Activated T-cell treated with anti-CD3 and anti-CD28 coated beads, Interleukin-2, amount 50 U/mL, for 72 hours (primary cell): ENCODE measurements at places on chromosomes 4 and X. TPM values are rescaled to one million over a fixed set of nuclear protein-coding genes. Genes with fewer than 3 reads are reported as not detected.

The NR0B1 gene
- total RNA-seq: not detected

DNA sequence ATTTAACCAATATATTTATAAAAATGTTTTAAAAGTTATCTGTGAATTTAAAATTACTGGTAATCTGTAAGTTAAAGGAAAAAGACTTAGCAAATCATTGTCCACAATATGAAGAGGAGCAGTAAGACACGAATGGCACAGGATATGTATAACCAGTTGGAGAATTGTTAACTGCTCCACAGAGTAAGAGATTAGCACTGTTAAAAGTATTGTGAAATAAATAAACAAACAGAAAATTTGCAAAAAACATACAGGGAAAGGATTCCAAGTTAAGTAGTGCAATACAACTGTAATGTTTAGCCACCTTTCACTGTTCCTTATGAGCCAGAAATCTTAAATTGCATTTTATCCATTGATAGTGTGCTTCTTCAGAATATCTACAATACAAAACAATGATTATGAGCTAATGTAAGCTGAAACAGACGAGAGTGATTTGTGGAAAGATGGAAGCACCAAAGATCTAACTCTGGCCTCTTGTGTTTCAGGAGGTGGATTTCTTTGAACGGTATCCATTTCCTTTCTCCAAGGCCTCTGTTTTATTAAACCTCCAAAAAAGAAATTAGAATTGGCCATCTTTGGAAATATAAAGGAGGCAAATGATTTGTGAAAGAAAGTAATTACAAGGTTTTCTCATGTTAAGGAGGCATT, 188.4 kb downstream of the UNC5C start:
- H3K27ac ChIP-seq: no peak overlapping the region
- no peak overlapping the region for H3K4me3 ChIP-seq
- DNase-seq: no peak
- no peaks in the 10 kb centered on the region for H3K36me3 ChIP-seq

DNA sequence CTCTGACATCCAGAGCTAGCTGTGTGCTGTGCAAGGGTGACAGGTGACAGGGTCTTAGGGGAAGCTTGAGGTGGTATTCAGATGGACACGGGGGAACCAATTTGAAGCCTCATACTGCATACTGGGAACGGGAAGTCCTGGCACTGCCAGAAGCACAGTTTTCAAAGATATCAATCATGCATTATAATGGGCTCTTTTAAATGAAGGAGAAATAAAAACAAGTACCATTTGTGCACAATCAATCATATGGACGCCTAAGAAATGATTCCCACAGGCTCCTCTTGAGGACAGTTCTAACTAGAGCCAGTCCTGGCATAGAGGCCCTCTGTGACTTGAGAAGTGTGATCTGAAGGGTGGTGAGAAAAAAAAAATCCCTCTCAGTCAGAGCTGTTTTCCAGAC, 50.9 kb downstream of the TSC22D3 start:
- H3K27ac ChIP-seq: no peak overlapping the region
- H3K4me1 ChIP-seq: peaks cover 4% of the 10 kb centered on the region
- no peaks in the 10 kb centered on the region for H3K36me3 ChIP-seq
- no peak for DNase-seq
- no peak overlapping the region for H3K4me3 ChIP-seq

- no peak overlapping the region for H3K4me3 ChIP-seq
- H3K36me3 ChIP-seq: no peaks in the 10 kb centered on the region
- no peak overlapping the region for H3K27ac ChIP-seq
- no peaks in the 10 kb centered on the region for H3K27me3 ChIP-seq
These were observed 34.6 kb downstream of the MAP9 start for GRCh38 chr4:155342142-155342541.

DNA sequence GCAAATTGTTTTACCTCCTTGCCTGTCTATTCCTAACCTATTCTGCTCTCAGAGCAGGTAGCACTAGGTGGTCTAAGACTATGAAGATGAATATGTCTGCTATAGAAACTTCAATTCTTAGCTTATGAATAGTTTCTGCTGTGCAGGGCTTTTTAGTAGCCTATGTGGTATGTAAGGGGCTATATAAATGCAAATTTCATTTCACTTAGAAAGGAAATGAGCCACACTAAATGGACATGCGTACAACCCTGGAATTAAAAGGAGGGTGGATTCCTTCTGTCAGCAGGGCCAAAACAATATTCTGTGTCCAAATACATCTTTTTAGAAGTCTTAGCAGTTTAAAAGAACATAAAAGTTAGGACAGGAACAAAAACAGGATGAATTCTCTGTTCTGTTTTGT, 163.9 kb upstream of the GEMIN8 start:
- no peak for DNase-seq
- no peak overlapping the region for H3K4me3 ChIP-seq

GRCh38 chr4:143412420-143412758, 75.7 kb downstream of the GAB1 start:
- H3K27me3 ChIP-seq: peaks cover 18% of the 10 kb centered on the region
- H3K36me3 ChIP-seq: no peaks in the 10 kb centered on the region
- H3K27ac ChIP-seq: no peak overlapping the region
- H3K4me3 ChIP-seq: no peak overlapping the region
- H3K4me1 ChIP-seq: no peaks in the 10 kb centered on the region

- no peak overlapping the region for H3K4me3 ChIP-seq
- no peaks in the 10 kb centered on the region for H3K36me3 ChIP-seq
- no peak overlapping the region for H3K27ac ChIP-seq
- no peak for DNase-seq
- no peaks in the 10 kb centered on the region for H3K4me1 ChIP-seq
These were observed 330.4 kb upstream of the NWD2 start for GRCh38 chr4:36914106-36914505.

DNA sequence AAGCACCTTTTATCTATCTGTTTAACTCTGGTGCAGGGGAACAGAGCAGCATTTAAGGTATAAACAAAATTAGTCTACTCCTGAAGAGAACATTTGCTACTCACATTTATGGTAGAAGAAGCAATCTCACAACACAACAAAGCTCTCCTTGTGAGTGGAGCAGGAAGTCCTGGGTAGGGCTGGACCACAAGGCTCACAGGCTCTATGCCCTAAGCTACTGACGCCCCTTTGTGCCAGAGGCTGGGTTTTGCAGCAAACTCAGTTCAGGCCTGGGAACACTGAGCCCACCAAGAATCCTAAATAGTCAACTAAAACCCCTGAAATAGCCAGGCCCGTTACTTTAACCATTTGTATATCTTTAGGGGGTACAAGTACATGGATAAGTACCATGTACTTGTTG, 4.7 kb upstream of the ZXDB start:
- no peaks in the 10 kb centered on the region for H3K27me3 ChIP-seq
- no peak overlapping the region for H3K4me3 ChIP-seq
- no peak overlapping the region for H3K27ac ChIP-seq
- H3K36me3 ChIP-seq: no peaks in the 10 kb centered on the region

DNA sequence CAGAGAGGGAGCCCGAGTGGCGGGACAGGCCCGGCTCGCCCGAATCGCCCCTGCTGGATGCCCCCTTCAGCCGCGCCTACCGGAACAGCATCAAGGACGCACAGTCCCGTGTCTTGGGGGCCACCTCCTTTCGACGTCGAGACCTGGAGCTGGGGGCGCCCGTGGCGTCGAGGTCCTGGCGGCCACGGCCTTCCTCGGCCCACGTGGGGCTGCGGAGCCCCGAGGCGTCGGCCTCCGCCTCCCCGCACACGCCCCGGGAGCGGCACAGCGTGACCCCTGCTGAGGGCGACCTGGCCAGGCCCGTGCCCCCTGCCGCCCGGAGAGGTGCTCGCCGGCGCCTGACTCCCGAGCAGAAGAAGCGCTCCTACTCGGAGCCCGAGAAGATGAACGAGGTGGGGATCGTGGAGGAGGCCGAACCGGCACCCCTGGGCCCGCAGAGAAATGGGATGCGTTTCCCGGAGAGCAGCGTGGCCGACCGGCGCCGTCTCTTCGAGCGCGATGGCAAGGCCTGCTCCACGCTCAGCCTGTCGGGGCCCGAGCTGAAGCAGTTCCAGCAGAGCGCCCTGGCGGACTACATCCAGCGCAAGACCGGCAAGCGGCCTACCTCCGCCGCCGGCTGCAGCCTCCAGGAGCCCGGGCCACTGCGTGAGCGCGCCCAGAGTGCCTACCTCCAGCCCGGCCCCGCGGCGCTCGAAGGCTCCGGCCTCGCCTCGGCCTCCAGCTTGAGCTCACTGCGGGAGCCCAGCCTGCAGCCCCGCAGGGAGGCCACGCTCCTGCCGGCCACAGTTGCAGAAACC, 156.9 kb downstream of the SOWAHB start:
- peaks cover 28% of the 10 kb centered on the region for H3K4me1 ChIP-seq
- peaks cover 27% of the 10 kb centered on the region for H3K27me3 ChIP-seq
- no peaks in the 10 kb centered on the region for H3K36me3 ChIP-seq

DNA sequence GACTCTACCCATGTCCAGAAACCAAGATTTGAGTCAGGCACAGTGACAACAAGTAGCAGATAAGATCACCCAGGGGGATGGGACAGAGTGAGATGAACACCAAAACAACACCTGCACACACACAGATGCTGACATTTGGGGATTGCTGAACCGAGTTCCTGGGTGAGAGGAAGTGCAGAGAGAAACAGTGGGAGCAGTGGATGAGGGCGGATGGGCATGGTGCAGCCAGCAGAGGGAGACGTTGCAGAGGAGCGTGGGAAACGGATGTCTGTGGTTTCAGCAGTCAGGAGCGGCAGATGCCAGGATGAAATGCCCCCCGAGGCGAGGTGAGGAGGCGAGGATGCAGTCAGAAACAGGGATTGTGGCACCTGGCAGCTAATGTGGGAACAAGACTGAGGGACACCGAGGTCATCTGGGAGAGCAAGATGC, 78.6 kb upstream of the STS start:
- peaks cover 28% of the 10 kb centered on the region for H3K4me1 ChIP-seq
- H3K27me3 ChIP-seq: no peaks in the 10 kb centered on the region
- H3K36me3 ChIP-seq: peaks cover 4% of the 10 kb centered on the region
- H3K27ac ChIP-seq: no peak overlapping the region
- DNase-seq: no peak

DNA sequence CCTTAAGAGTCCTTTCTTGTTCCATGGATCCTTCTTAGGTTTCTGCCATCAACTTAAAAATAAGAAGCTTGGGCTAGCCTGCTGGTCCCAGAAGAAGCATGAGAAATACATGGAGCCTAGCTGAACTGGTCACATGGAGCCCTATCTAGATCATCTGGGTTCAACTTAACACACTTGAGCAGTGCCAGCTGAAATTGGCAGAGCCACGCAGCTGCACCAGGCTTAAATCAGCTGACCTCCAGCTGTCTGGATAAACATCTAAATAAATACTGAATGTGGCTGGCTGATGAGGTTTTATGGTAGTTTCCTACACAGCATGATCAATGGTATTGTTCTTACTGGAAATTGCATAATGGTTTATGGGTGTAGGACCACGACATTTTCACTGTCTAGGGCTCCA, 598.4 kb upstream of the FAM241A start:
- no peaks in the 10 kb centered on the region for H3K27me3 ChIP-seq
- H3K36me3 ChIP-seq: no peaks in the 10 kb centered on the region

DNA sequence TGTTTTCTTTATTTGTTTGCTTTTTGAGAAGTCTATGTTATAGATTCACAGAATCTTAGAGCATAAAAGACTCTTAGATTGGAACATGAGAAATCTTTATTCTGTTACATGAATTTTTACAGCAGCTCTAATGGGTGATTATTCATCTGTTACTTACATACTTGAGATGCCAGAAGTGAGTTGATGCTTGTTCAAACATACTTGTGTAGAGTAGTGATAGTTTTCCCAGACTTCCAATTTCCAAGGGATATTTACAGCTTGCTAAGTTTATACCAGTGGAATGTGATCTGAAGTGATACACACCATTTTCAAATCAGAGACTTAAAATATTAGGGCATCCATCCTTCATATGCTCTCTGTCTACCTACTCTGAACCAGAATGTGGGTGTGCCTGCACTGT, 252.9 kb upstream of the SMIM31 start:
- no peak overlapping the region for H3K27ac ChIP-seq
- no peaks in the 10 kb centered on the region for H3K36me3 ChIP-seq
- H3K27me3 ChIP-seq: no peaks in the 10 kb centered on the region
- H3K4me1 ChIP-seq: no peaks in the 10 kb centered on the region
- no peak overlapping the region for H3K4me3 ChIP-seq
- no peak for DNase-seq

GRCh38 chr4:130576218-130576617, 1480.3 kb downstream of the C4orf33 start:
- H3K27me3 ChIP-seq: no peaks in the 10 kb centered on the region
- H3K4me3 ChIP-seq: no peak overlapping the region
- no peak overlapping the region for H3K27ac ChIP-seq
- H3K4me1 ChIP-seq: no peaks in the 10 kb centered on the region
- DNase-seq: no peak
- H3K36me3 ChIP-seq: no peaks in the 10 kb centered on the region

DNA sequence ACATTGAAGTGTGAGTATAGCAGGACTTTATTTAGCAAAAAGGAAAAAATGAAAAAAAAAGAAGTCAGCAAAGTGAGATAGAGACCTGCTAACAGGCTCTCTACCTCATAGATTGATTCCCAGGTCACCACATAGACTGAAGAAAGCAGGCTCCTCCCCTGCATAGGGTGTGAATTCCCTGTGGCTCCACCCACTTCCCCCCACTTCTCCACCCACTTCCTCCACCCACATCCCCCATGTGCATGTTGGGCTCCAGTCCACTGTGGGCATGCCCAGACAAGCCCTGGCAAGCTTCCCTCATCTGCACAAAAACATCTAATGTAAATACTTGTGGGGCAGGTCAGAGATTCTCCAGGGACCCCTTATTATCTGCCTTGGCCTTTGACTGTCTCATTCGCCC, 97.8 kb downstream of the TMEM47 start:
- DNase-seq: peak; percentile 16
- no peaks in the 10 kb centered on the region for H3K36me3 ChIP-seq
- no peak overlapping the region for H3K4me3 ChIP-seq
- H3K27me3 ChIP-seq: no peaks in the 10 kb centered on the region
